ENCODE measurements at places on chromosomes 4 and X.

GRCh38 chr4:951186-951585 is 18.9 kb downstream of the TMEM175 start:
- no peak for DNase-seq

DNA sequence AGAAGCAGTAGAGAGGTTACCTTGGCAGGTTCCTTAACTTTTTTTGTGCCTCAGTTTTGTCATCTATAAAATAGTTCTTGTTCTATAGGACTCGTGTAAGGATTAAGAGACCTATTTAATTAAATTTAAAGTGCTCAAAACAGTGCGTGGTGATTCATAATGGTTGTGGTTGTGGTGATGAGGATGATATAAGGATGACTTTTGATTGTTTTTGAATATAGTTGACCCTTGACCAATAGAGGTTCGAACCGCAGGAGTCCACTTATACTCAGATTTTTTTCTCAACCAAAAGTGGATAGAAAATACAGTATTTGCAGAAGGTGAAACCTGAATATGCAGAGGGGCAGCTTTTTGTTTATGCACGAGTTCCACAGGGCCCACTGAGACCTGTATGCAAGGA is 14.6 kb downstream of the SMAD1 start:
- DNase-seq = no peak

DNA sequence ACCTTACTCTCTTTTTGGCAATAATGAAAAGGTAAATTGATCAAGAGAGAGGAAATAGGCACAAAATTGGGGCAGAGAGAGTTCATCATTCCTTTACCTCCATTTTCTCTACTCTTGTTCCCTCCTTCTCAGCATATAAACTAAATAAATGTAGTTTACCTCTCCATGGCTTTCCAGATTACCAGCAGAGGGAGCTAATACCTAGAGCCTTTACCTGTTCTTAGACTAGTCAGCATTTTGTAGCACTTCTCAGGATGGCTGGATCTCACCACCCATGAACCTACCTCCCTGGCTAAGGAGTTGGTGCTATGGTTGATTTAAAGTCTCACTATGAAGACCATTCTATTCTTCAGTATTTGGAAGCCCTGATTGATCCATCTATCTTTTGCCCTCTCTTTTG is 15.7 kb downstream of the OFD1 start:
- no peak for DNase-seq

- DNase-seq = no peak
Measured at GRCh38 chrX:12709047-12709446, 82.2 kb upstream of the PRPS2 start.

DNA sequence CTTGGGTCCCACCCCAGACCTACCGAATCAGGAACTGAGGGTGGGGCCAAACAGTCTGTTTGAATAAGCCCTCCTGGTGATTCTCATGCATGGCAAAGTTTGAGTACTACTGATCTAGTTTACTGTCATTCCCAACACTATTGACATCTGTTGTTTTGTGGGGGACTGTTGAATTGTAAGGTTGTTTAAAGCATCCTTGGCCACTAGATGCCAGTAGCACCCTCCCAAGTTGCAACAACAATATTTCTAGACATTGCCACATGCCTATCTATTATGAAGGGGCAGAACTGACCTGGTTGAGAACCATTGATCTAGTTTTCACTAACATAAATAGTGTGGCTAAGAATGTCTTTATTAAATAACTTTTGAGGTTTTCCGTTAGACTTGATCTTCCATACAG is 15.1 kb downstream of the TAF9B start:
- DNase-seq = no peak

DNA sequence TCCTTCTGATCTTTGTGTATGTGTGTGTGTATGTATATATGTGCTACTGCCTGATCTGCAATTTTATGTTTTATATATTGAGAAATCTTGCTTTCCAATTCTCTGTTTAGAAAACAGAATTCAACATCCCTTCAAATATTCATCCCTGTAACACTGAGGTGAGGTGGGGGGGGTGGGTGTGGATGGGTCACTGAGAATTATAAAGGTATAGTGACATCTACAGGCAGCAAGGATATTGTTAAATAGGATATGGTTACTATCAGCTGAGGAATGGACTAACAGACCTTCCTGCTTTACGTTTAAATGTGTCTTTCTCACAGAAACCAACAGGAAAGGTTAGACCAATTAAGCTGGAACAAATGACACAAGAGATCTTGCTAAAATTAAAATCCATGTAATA is 19.0 kb upstream of the MAGEB2 start:
- DNase-seq = no peak

DNA sequence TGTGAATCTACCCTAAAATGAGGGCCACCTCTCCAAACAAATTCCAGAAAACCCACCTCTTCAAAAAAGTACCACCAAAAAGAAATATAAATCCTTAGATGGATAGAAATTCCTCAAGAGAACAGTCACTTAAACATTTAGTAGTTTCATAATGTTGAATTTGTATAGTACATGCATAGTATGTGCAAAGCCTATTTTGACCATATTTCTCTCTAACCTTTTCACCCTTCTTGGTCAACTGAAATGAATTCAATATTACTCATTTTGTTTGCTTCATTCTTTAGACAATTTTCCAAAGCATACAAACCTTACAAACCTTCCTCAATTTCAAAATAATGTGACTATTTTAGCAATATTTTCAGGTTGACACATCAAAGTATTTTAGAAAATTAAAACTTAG is 4.1 kb downstream of the RHOXF1 start:
- no peak for DNase-seq

GRCh38 chrX:35557916-35558315 is 240.2 kb upstream of the MAGEB16 start:
- no peak for DNase-seq

DNA sequence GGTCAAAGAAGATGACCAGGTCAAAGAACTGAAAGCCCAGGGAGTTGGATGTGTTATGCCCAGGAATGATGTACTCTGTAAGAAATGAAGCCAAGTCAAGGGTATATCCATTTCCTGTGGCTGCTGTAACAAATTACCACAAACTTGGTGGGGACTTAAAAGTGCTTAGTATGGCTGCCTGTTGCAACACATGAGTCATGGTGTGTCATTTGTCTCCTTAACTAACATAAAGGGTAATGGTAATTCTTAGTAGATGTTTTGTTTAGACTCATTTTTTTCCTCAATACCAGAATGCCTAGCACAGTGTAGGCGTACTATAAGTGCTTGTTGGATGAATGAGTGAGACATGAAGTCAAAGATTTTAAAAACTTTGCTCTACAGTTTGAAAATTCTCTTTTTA is 45.7 kb downstream of the SYTL5 start:
- no peak for DNase-seq

GRCh38 chr4:149555146-149555545 is 260.5 kb downstream of the IQCM start:
- DNase-seq = no peak

GRCh38 chr4:169215656-169216055 is 55.1 kb downstream of the SH3RF1 start:
- no peak for DNase-seq

- DNase-seq = no peak
Measured at GRCh38 chr4:182067828-182068227, 175.4 kb upstream of the TENM3 start.

DNA sequence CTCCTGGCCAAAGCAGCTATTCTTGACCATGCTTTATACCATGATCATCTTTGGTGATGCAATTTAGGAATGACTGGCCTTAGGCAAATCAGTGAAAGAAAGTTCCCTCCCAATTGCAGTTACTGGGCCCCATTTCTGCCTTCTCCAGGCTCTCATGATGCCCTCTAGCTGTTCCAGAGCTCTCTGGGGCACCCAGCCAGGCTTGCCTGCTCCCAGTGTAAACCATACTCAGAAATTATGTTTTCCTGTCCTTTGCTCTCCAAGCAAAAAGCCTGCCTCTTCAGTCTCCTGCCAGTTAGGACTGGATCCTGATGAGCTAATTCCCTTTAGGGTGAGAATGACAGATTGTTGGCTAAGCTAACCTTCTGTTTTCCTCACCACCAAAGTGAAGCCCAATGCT is 85.3 kb upstream of the RBPJ start:
- peak; percentile 96 for DNase-seq

DNA sequence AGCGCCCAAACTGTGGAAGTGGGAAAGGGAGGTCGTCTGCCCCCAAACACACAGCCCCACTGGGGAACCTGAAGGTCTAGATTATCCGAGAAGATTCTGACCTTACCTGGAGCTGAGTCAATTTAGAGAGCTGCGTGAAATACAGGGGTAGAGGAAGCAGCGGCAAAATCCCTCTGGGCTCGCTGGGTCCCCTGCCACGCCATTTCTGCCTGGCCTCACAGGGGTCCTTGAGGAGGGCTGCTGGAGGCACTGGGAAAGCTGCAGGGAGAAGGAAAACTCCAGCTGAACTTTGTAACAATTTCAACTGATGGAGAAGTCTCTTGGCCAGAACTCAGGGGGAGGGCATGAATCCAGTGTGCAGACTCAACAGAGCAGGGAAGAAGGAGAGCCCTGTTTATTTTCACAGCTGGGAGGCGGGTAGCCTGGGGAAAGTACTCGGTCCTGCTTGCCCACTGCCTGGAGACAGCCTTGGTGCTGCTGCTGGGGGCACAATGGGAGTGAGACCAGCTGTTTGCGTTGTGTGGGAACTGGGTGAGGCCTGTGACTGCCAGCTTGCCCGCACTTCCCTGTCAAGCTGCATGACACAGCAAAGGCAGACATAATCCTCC is 93.2 kb upstream of the MAPK10 start:
- no peak for DNase-seq

DNA sequence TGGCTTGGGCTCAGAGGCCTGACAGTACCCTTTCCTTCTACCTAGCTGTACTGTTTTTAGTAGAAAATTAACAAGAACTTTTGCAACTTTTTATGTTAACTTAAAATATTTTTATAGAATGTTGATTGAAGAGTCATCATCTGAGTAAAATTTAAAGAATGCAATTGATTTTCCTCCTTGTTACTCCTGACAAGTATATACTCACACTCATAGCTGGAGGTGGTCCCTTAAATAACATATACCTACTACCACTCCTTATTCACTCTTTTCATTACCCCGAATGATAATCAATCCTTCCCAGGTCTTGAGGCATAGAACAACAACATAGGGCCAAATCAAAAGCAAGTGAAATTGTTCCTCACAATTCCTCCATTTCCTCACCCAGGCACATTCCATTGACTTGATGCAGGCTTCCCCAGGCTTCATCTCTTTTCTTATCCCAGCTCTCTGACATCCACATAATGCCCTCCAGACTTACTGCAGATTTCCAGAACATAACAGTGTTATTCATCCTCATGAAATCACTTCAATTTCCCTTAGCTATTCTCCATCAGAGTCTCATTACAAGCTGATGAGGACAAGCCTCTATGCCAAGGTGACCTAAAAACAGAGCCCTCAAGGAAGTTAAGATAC is 73.2 kb upstream of the ANXA10 start:
- DNase-seq = no peak

- no peak for DNase-seq
Measured at GRCh38 chrX:130304587-130305368, 34.9 kb upstream of the SLC25A14 start.

- DNase-seq = no peak
Measured at GRCh38 chr4:109412776-109413175, 20.8 kb upstream of the SEC24B start.

- DNase-seq = no peak
Measured at GRCh38 chrX:9856588-9856987, 70.4 kb downstream of the SHROOM2 start.
